ENCODE measurements at places on chromosomes 3 and 15.

- H3K36me3 ChIP-seq: no peaks in the 10 kb centered on the region
- H3K4me3 ChIP-seq: no peak overlapping the region
- H3K27me3 ChIP-seq: peaks cover 40% of the 10 kb centered on the region
- H3K27ac ChIP-seq: no peak overlapping the region
Observed at GRCh38 chr3:172106037-172106954, 66.9 kb downstream of the FNDC3B start.

GRCh38 chr3:82157952-82158351 is 396.5 kb upstream of the GBE1 start:
- H3K4me3 ChIP-seq: no peak overlapping the region
- H3K36me3 ChIP-seq: peaks cover 3% of the 10 kb centered on the region
- DNase-seq: no peak
- H3K27me3 ChIP-seq: no peaks in the 10 kb centered on the region
- H3K27ac ChIP-seq: no peak overlapping the region
- H3K4me1 ChIP-seq: no peaks in the 10 kb centered on the region

GRCh38 chr3:160746976-160747375 is 9.1 kb upstream of the PPM1L start:
- H3K4me1 ChIP-seq: no peaks in the 10 kb centered on the region
- no peak overlapping the region for H3K27ac ChIP-seq
- DNase-seq: no peak
- H3K4me3 ChIP-seq: no peak overlapping the region

GRCh38 chr15:80787316-80787715 is 8.1 kb downstream of the CEMIP start:
- H3K27ac ChIP-seq: no peak overlapping the region
- no peaks in the 10 kb centered on the region for H3K36me3 ChIP-seq
- no peak for DNase-seq
- no peaks in the 10 kb centered on the region for H3K27me3 ChIP-seq
- H3K4me1 ChIP-seq: no peaks in the 10 kb centered on the region

DNA sequence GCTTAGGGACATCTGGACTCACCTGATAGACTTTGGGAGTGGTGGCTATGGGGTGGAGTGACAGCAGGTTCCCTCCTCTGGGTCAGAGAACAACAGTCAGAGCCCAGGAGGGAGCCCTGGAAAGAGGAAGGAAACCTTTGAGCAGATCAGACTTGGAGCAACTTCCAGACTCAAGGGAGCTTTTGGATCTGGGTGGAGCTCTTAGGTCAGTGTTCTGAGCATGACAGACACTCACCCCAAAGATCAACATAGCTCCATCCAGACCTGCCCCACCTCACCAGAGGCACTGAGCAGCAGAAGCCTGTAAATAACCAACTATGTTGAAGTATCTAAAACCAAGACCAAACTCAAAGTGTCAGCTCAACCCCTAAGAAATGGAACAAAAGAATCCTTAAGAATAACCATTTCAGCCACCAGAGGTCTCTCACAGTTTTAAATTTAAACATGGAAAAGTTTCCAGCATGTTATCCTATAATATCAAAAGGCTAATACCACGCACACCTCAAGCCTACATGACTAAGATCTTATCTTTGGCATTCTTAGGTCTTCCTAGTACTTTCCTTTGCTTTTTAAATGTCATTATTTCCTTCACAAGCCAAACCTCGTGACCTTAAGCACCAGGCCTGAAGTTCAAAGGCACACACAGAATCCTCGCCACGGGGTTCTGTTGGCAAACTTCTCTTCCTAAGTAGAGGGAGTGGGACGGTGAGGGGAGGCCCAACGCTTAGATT is 56.4 kb downstream of the UMPS start:
- H3K36me3 ChIP-seq: no peaks in the 10 kb centered on the region
- no peak for DNase-seq
- H3K4me3 ChIP-seq: no peak overlapping the region
- peaks cover 9% of the 10 kb centered on the region for H3K4me1 ChIP-seq

DNA sequence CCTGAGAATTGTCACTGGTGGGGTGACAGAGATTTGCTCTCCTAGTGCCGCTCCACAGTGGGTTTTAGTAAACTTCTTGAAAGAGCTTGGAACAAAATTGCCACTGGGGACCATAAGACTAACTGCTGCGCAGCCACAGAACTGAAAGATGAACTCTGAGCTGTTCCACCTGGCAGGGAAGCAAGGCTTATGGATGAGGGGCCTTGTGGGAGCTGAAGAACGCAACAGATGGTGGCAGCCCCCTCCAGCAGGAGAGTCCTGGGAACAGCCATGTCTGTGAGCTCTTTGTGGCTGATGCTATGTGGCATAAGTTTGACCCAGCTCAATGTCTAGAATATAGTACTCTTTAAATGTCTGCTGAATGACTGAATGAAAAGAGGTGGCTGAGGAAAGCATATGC is 66.8 kb upstream of the C2CD4B start:
- no peak overlapping the region for H3K27ac ChIP-seq
- H3K4me1 ChIP-seq: no peaks in the 10 kb centered on the region
- no peaks in the 10 kb centered on the region for H3K36me3 ChIP-seq
- H3K27me3 ChIP-seq: peaks cover 17% of the 10 kb centered on the region
- no peak overlapping the region for H3K4me3 ChIP-seq

- DNase-seq: no peak
- H3K27ac ChIP-seq: no peak overlapping the region
- no peaks in the 10 kb centered on the region for H3K27me3 ChIP-seq
Observed at GRCh38 chr3:158753854-158754253, 21.6 kb upstream of the RARRES1 start.

- no peaks in the 10 kb centered on the region for H3K36me3 ChIP-seq
- peaks cover 5% of the 10 kb centered on the region for H3K4me1 ChIP-seq
- H3K4me3 ChIP-seq: no peak overlapping the region
Observed at GRCh38 chr3:64056606-64057180, 33.4 kb upstream of the PSMD6 start.

- no peak for DNase-seq
- no peak overlapping the region for H3K4me3 ChIP-seq
- peaks cover 13% of the 10 kb centered on the region for H3K36me3 ChIP-seq
- H3K27ac ChIP-seq: no peak overlapping the region
Observed at GRCh38 chr3:63870615-63871005, 6.9 kb downstream of the ATXN7 start.

DNA sequence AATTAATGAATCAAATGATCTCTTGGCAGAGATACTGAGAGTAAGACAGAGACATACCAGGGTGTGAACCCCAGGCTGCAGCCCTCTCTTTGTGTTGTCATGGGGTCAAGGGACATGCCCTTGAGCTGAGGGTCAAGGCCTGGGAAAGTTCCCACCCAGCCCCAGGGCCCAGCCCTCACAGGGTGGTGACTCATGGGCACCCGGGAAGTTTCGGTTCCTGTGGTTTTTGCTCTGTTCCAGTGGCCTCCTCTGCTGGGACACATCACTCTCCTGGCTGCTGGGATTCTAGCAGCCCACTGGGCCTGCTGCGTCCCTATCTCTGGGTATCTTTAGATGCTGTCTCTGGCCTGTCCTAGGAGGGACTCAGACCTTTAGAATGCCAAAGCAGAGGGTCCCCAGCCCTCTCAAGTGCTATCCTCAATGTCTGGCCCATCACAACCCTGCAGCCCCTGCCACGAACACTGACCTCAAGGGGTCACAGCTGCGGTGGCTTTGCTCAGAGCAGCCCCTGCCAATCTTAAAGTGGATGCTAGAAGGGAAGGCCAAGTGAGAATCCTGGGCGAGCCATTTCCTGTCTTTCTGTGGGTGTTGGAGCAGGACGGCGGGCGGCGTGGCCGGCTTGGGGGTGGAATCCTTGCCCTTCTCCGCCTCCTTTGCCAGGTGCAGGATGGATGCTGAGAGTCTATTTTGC is 148.4 kb upstream of the TLE3 start:
- no peak overlapping the region for H3K27ac ChIP-seq
- DNase-seq: no peak
- H3K27me3 ChIP-seq: peaks cover 6% of the 10 kb centered on the region
- no peaks in the 10 kb centered on the region for H3K36me3 ChIP-seq

DNA sequence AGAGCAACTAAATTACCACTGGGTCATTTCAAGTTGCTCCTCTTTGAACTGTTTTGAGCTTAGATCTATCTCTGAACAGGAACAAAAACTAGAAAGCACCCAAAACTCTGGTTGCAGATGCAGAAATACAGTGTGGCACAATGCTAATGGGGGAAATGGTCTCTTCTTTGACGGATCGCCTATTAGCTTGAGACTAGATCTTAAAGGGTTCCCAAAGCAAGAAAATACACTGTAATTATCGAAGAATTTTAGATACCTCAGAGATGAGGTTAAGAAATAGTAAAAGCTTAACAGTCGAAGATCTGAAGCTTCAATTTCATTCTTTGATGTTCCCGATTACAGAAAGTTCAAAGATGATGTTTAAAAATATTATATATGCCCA is 818 bp downstream of the PPP1R2 start:
- H3K36me3 ChIP-seq: peaks cover 31% of the 10 kb centered on the region
- H3K27ac ChIP-seq: peak overlapping the region; percentile 99
- no peaks in the 10 kb centered on the region for H3K27me3 ChIP-seq
- DNase-seq: no peak
- peak overlapping the region; percentile 90 for H3K4me3 ChIP-seq
- H3K4me1 ChIP-seq: peaks cover 76% of the 10 kb centered on the region

- DNase-seq: no peak
- H3K27me3 ChIP-seq: peaks cover 4% of the 10 kb centered on the region
- no peaks in the 10 kb centered on the region for H3K36me3 ChIP-seq
- peak within 1 kb of the TSS; percentile 47 for H3K27ac ChIP-seq
- H3K4me1 ChIP-seq: peaks cover 5% of the 10 kb centered on the region
Observed at GRCh38 chr3:98531622-98532274, at the start of gene GPR15. Gene GPR15 (plus strand): TSS chr3:98531978. CDS start chr3:98532034, 56 bp downstream.

- no peak for DNase-seq
- H3K27me3 ChIP-seq: no peaks in the 10 kb centered on the region
- H3K4me3 ChIP-seq: no peak overlapping the region
- peaks cover 64% of the 10 kb centered on the region for H3K36me3 ChIP-seq
Observed at GRCh38 chr15:25345943-25346342, 92.9 kb downstream of the UBE3A start.

DNA sequence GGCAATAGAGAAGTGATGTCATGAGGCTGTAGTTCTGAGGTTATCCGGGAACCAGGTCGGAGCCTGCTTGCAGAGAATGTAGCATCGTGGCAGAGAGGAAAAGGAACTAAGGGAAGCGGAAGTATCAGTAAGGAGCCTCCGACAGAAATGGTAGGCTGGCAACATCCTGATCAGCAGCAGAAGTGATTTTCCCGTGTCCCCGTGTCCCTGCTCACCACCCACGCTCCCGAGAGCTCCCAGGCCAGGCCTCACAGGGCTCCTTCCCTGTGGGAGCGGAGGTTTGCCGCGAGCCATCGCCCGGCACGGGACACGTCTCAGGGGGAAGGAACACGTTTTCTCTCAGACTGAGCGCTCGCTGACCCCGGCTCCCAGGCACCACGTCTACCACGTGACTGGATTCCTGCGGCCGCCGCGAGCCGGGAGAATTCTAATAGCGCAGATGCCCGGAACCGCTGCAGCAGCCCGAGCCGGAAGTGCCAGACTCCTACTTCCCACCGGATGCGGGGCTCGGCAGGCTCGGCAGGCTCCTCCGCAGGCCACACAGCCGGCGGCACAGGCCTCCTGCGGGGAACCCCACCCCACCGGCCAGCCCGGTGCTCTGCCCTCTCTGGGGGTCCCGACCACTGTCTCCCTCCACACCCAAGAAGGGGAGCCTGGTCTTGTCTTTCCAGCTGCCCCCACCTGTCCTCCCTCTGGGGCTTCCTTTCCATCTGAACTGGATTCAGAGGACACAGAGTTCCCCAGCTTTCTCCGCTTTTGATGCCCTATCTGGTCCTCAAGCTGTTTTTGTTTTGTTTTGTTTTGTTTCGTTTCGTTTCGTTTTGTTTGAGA is 99.3 kb downstream of the BDH1 start:
- H3K27ac ChIP-seq: peak overlapping the region; percentile 87
- peak; percentile 40 for DNase-seq
- peaks cover 3% of the 10 kb centered on the region for H3K36me3 ChIP-seq
- peak overlapping the region; percentile 87 for H3K4me3 ChIP-seq

DNA sequence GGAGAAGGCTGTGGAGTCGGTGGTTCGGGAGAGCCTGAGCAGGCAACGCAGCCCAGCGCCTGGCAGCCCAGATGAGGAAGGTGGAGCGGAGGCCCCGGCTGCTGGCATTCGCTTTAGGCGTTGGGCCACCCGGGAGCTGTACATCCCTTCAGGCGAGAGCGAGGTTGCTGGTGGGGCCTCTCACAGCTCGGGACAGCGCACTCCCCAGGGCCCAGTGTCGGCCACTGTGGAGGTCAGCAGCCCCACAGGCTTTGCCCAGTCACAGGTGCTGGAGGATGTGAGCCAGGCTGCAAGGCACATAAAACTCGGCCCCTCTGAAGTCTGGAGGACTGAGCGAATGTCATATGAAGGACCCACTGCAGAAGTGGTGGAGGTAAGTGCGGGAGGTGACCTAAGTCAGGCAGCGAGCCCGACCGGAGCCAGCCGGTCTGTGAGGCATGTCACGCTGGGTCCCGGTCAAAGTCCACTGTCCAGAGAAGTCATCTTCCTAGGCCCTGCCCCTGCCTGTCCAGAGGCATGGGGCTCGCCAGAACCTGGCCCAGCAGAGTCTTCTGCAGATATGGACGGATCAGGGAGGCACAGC is 26.7 kb downstream of the SYNM start:
- H3K4me1 ChIP-seq: peaks cover 3% of the 10 kb centered on the region
- no peak overlapping the region for H3K4me3 ChIP-seq
- DNase-seq: no peak
- H3K27ac ChIP-seq: no peak overlapping the region
- no peaks in the 10 kb centered on the region for H3K27me3 ChIP-seq

GRCh38 chr3:64444490-64445108 is 219.3 kb upstream of the PRICKLE2 start:
- peaks cover 72% of the 10 kb centered on the region for H3K27me3 ChIP-seq
- DNase-seq: no peak
- H3K4me3 ChIP-seq: no peak overlapping the region
- peaks cover 2% of the 10 kb centered on the region for H3K4me1 ChIP-seq
- no peaks in the 10 kb centered on the region for H3K36me3 ChIP-seq

DNA sequence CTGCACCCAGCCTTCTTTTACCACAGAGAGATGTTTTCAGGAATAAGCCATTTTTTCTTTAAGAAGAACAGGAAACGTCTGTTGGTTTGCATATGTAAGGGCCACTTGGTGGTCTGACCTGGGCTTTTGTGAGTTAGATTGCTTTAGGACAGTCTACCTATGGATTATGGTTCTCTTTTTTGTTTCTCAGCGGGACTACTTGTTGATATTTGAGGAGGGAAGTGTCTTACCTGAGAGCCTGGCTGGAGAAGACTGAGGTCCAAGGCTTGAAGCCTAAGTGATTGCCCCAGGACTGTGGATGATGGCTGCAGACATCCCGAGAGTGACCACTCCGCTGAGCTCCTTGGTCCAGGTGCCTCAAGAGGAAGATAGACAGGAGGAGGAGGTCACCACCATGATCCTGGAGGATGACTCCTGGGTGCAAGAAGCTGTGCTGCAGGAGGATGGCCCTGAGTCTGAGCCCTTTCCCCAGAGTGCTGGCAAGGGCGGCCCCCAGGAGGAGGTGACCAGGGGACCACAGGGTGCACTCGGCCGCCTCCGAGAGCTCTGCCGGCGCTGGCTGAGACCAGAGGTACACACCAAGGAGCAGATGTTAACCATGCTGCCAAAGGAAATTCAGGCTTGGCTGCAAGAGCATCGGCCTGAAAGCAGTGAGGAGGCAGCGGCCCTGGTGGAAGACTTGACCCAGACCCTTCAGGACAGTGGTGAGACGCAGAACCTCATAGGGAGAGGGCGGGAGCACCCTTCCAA is 3.0 kb downstream of the ZSCAN2 start:
- H3K4me3 ChIP-seq: peak overlapping the region; percentile 68
- no peaks in the 10 kb centered on the region for H3K27me3 ChIP-seq
- DNase-seq: no peak
- peaks cover 35% of the 10 kb centered on the region for H3K4me1 ChIP-seq
- H3K27ac ChIP-seq: peak overlapping the region; percentile 49
- H3K36me3 ChIP-seq: peaks cover 9% of the 10 kb centered on the region

- H3K36me3 ChIP-seq: peaks cover 34% of the 10 kb centered on the region
- H3K4me1 ChIP-seq: peaks cover 45% of the 10 kb centered on the region
- no peak overlapping the region for H3K27ac ChIP-seq
Observed at GRCh38 chr3:122389892-122390291, 5.9 kb downstream of the FAM162A start.
